Retinal pigment epithelial cell (primary cell): ENCODE measurements at places on chromosomes 12 and 14.

DNA sequence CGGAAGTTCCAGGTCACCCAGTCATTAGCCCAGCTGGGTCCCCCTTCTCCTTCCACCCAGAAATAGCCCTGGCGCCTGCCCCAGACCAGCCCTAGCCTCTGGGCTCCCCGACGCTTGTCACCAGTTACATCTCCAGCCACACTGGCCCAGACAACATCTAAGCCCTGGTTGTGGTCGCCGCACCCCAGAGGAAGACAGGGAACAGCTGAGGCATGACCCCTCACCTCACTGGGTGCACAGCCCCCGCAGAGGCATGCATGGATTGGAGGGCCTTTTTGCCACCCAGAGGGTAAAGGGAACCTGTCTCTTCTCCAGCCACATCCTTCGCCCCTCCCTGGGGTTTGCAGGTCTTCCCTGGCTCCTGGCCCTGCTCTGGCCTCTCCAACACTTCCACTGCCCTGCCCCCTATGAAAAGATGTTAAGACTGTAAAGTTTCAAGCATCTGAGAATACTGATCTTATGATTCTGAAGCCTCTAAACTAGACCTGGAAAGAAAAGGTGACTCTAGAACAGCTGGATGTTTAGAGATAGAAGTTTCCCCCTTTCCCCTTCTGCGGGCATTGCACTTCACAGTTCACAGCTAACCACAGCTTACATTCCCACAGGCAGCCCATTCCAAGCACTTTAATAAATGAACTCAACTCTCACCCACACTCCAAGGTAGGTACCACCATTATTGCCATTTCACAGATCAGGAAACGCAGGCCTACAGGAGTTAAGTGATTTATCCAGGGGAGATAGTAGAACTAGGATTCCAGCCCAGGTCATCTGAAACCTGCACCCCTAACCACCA lies 14.7 kb downstream of the TMEM119 start:
- no peak for DNase-seq

GRCh38 chr14:26820138-26820537 lies 222.3 kb upstream of the NOVA1 start:
- DNase-seq, result no peak

DNA sequence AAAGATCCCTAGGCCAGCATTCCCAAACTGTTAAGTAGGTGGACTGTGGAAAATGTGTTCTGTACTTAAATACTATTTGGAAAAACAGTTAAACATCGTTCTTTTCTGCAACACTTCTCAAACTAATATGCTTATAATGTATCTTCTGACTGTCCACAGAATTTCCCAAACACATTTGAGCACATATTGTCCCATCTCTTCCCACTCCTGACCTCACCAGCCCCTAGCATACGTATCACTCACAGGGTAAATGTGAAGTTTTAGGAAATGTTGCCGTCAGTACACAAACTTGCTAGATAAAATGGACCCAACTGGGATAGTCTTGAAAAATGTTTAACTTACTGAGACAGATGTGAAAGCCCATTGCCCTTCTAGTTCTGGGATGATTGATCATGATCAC lies 27.7 kb downstream of the ARID2 start:
- DNase-seq, result no peak

GRCh38 chr14:91351512-91351862 lies 66.1 kb downstream of the CCDC88C start:
- DNase-seq, result no peak

DNA sequence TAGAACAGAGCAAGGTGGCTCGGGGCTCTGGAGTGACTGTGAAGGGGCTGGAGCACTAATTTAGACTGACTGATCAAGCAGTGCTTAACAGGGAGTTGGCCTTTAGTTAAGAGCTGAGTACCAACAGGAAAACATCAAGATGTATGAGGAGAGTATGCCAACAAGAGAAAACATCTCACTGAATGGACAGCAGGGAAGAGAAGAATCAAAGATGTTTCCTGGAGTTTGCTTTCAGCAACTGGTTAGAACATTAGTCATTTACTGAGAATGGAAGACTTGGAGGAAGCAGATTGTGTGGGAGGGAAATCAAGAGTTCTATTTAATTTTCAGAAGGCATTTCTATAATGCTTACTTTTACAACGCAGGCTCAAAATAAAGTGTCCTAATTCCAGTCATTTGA lies 259.3 kb downstream of the ADAMTS20 start:
- no peak for DNase-seq

- no peak for DNase-seq
These were observed 73.7 kb downstream of the TBK1 start for GRCh38 chr12:64525461-64526160.

DNA sequence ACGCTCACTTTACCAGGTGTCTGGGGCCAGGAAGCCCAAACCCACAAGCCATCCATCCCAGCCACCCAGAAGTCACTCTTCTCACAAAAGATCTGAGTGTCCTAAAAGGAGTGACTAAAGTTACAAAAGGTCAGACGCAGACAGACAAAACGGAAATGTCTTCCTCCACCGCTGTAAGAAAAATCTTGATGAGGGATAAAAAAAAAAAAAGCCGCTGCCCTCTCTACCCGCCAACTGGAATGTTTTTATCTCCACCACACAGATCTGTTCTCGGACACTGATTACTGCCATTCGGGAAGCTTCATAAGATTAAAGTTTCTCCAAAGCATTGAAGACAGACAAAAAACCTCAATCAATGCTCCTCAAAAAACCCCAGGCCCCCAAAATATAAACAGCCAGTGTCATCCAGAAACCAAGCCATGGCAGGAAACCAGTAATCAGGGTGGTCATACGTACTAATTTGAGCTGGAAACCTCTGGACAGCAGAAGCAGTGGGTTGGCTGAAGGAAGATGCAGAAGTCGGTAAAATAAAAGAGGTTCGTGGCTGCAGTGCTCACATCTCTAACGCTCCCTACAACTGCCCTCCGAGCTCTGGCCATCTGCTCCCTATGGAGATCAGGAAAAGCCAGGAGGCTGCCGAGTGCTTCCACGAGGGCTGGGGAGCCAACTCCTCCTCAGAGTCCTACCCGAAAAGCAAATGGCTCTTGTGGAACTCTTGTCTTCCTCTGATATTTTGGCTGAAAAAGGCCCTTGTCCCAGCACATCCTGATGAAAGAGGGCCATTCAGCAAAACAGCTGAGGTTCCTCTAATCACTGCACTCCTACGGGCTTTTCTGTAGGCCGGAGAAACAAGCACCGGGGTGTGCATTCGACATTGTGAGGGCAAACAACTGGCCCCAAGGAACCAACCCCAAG lies 30.3 kb downstream of the SSH1 start:
- DNase-seq, result no peak

DNA sequence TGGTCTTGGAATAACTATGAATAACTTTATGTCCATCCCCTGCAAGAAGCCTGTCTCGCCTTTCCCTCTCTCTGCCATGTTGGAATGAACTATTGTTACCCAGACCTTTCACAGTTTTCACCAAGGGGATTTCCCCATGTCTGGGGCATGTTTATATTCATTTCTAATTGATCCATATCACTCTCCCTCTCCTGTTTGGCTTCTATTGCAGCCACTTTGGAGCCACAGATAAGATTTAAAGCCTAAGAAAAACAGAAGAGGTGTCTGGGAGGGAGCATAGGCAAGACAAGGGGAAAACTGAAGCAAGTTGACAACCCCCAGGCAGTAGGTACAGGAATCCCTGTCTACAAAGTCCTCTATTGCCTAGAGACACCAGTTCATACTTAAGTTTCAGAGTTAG lies 41.0 kb upstream of the FOXJ2 start:
- DNase-seq, result no peak
